Fibroblast of skin of left quadriceps (primary cell): ENCODE measurements at places on chromosomes 2 and 18.

- no peak for DNase-seq
Measured at GRCh38 chr18:63234841-63235240, 84.7 kb downstream of the BCL2 start.

DNA sequence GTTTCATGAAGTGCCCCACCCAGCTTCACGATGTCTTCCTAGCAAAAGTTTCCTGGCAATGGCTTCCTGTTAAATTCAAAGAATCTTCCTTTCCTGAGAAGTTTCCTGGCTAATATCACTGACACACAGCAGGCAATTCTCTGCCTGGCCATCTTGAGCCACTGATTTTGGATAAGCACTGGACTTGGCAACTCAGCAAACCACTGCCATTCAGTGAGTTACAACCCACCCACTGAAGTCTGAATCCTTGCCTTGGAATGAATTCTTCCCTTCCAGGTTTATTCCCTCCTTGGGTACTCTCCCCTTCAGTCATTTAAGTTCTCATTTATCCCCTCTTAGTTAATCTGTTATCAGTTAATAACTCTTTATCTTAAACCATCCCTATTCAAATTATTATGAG is 426.0 kb downstream of the MBD2 start:
- DNase-seq, result no peak

DNA sequence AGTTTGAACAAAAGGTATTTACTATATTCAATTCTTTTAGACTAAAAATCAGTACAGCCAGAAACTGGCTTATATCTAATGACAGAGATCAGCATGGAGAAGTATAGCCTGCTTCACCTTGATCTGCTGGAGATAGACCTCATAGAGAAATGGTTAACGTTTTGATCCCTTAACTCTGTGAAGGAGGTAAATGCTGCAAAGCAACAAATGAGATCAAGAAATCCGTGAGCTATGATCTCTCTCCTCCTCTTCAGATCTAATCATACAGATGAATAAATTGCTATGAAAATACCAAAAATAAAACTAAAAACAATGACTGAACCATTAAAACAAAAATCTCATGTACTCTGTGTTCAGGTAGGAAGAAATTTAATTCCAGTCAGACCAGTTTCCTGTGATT is 42.8 kb downstream of the KLHL14 start:
- DNase-seq, result no peak

DNA sequence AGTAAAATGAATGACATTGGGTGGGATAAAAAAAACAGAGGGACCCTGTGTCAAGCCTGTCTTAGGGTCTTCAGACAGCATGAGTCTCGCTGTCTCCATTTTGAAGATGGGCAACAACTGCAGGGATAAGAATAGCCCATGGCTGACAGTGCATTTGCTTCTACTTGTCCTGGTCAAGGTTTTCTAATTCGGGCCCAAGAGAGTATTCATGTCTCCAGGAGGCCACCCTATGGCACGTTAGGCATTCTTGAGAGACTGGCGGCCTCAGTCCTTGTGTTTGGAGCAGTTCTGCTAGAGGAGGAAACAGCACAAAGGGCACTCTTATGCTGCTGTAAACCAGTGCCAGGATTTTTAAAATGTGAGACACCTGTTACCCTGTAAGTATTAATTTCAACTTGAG is 9.5 kb upstream of the MYL1 start:
- no peak for DNase-seq

- DNase-seq, result no peak
Measured at GRCh38 chr2:95030496-95030895, 5.0 kb downstream of the MAL start.

DNA sequence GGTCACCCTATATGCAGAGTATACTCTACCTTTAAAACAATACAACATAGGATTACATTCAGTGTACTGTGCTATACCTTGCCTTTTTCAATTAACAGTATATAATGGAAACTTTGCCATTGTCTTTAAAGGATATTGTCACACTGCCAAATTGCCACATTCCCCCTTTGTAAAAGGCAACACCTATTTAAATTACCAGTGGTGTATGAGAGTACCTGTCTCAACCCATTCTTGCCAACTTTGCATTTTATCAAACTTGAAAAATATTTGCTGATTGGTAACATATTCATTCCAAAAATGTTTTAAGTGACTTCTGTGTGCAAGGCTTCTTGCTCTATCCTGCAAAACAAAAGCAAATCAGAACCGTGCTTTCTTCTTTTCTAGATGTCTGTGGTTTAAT is 92.9 kb downstream of the FMNL2 start:
- DNase-seq, result no peak

- no peak for DNase-seq
Measured at GRCh38 chr2:70834881-70835280, 735 bp downstream of the CD207 start.

DNA sequence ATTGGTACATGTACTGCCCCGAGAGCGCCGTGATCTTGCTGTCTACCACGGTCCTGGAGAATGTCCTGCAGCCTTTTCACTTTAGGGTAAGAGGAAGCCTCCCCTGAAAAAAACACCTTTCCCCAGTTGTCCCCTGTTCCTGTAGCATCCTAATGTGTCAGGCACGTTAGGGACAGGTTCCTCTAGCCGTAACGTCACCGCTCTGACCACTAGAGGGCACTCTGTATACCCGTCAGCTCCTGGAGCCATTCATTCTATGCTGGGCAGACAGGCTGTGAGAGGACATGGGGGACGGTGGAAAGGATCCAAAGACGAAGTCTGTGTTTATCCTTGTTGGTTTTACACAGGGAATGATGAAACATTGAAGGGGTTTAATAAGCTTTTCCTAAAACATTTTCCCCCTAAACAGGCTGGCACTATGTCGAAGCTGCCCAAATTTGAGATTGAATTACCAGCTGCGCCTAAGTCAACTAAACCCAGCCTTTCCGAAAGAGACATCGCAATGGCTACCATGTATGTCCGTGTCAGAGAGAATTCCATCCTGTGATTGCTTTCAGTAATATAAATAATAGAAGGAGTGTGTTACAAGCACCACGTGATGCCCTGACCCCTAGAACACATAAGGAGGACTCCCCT is 12.7 kb downstream of the RMC1 start:
- DNase-seq, result peak; percentile 39
